Bronchial epithelial cell (primary cell): ENCODE measurements at places on chromosomes 6 and 20.

GRCh38 chr20:47263080-47263464, 93.4 kb downstream of the ZMYND8 start:
- no peak for DNase-seq

GRCh38 chr6:6806844-6807518, 218.5 kb downstream of the LY86 start:
- peak; percentile 28 for DNase-seq

- no peak for DNase-seq
Observed at GRCh38 chr6:67639161-67639560, 995.9 kb upstream of the ADGRB3 start.

GRCh38 chr6:20203561-20204511, 8.4 kb downstream of the MBOAT1 start:
- DNase-seq = peak; percentile 18

DNA sequence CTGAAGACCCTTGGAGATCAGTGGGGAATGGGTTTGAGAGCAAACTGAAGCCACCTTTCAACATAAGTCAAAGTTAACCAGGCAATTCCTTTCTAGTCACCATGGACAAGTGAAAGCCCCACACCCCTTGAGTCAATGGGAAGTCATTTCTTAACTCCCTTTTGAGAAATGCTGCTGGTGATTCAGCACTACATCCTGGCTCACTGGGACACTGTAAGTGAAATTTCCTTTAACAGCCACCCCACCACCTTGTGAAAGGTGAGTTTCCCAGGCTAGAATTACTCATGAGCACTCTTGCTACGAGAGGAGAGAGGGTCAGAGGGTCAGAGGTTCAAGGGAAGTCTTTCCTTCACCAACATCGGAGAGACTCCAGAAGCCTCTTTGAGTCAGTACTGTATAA, 93.3 kb upstream of the MARCKS start:
- peak; percentile 100 for DNase-seq

DNA sequence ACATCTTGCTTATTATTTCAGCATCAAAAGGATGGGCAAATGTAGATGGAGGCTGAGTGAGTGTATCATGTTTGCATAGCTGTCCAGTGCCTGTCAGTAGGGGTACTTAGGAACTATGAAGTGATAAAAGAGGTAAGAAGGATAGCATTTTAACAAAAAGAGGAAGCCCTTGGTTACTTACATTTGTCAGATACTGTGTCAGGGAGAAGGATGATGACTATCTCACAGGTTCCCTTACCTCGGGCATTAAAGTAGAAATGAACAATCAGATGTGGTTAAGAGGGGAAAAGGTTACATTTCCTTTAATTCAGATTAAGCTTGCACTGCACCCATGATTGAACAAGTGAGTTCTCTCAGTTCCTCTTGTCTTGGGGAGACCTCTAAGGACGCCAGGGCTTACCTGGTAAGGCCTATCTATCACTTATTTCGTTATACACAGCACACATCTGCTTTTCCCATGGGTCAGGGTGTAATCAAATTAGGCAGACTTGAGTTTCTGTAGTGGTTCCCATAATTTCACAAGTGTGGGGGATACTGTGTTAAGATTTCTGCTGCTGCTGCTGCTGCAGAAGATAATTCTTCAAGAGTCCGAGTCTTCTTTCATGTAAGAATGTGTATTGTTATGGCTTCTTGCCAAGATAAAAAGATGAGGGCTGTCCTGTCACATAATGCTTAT, 4.5 kb downstream of the FOXO3 start:
- peak; percentile 65 for DNase-seq

DNA sequence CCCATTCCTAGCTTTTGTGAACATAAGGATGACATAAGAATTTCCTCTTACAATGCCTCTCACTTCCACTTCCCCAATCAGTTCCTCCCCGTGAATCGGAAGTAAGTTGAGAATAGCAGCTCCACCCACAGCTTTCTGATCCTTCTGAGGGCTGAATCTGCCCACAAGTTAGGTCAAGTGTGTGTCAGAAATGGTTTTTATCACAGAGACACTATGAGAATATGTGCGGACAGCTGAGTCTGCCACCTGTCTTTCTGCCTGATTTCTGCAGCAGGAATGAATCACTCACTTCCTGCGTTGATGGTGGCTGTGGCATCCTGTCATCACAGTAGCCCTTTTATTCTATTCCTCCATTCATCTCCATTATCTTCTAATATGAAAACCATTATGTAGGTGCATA, 70.2 kb downstream of the RIN2 start:
- DNase-seq = peak; percentile 68

GRCh38 chr6:90286884-90287488, 9.7 kb downstream of the BACH2 start:
- DNase-seq = peak; percentile 54

GRCh38 chr6:3163248-3163594, 5.9 kb upstream of the TUBB2A start:
- no peak for DNase-seq

DNA sequence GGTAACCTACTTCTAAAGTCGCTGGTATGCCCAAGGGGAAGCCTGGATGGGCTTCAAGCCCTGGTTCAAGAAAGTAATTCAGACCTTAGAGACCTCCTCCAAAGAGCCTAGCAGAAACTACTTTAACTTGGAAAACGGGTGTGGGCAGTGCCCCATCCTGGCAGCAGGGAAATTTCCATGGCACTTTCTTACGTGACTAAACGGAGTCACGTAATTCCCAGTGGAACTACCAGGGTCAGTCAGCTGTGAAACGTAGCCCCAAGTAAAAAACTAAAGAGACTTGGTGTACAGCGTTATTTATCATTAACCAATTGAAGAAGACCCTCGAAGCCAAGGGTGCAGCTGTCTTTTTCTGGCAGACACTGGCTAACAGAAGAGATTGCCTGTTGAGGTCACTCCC, 114.0 kb downstream of the RCAN2 start:
- DNase-seq = no peak

GRCh38 chr20:52204136-52204535, 12.6 kb upstream of the ZFP64 start:
- no peak for DNase-seq

DNA sequence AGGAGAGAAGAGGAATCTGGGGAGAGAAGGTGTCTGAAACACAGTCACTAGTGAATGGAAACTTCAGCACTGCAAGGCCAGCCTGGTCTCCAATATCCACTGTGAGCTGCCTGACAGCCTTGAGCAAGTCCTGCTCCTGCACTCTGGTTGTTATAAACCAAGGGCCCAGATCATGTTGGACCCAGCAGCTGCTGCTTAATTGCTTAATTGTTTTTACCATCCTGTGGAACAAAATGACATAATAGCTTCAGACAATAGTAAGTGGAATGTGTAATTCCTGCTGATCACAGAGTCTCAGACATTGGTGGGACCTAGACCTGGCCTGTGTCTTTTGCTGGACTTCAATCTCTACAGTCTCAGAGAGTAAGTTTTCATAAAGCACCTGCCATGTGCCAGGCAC, 833.7 kb downstream of the TFAP2A start:
- no peak for DNase-seq

GRCh38 chr6:34617231-34617630, 61.1 kb upstream of the SPDEF start:
- DNase-seq = no peak

GRCh38 chr6:166747644-166748595, 120.9 kb upstream of the RPS6KA2 start:
- DNase-seq = no peak

GRCh38 chr6:75409286-75409685, 84.3 kb downstream of the FILIP1 start:
- no peak for DNase-seq

GRCh38 chr6:15338476-15338875, 92.6 kb downstream of the JARID2 start:
- no peak for DNase-seq

- peak; percentile 65 for DNase-seq
Observed at GRCh38 chr6:63504777-63505384, 67.4 kb upstream of the LOC128125822 start.

- no peak for DNase-seq
Observed at GRCh38 chr6:49546331-49546730, 4.1 kb upstream of the C6orf141 start.

- DNase-seq = no peak
Observed at GRCh38 chr6:38860041-38860440, 144.9 kb downstream of the DNAH8 start.

GRCh38 chr6:3911614-3912336, 62.6 kb downstream of the FAM50B start:
- peak; percentile 87 for DNase-seq
